ENCODE measurements at places on chromosomes 7 and 10. TPM values are rescaled to one million over a fixed set of nuclear protein-coding genes. Genes with fewer than 3 reads are reported as not detected.

Gene TRPV5
- total RNA-seq = not detected

Gene HYCC1
- total RNA-seq = 15.8 TPM

Gene NSUN5
- total RNA-seq = 76.1 TPM

Gene FGFBP3
- 10.2 TPM for total RNA-seq

Gene PTF1A
- total RNA-seq = not detected

Gene PRSS2
- not detected for total RNA-seq

Gene EPO
- not detected for total RNA-seq

Gene EN2
- total RNA-seq = not detected

Gene ITIH2
- total RNA-seq = not detected

Gene PROSER2
- 0.93 TPM for total RNA-seq

Gene GRID1
- total RNA-seq = not detected

Gene LYZL1
- total RNA-seq = not detected

Gene MARVELD1
- 2.0 TPM for total RNA-seq

Gene TMEM229A
- total RNA-seq = not detected

Gene PRR15
- total RNA-seq = not detected

Gene ZNF503
- total RNA-seq = 0.13 TPM

Gene SYCE1
- 0.99 TPM for total RNA-seq

Gene LRIT1
- not detected for total RNA-seq

Gene PTPRE
- 29.5 TPM for total RNA-seq

Gene NUTM2A
- 0.88 TPM for total RNA-seq

Gene GNAT3
- total RNA-seq = not detected

Gene NACAD
- total RNA-seq = 0.16 TPM

Gene ZNF107
- 33.6 TPM for total RNA-seq

Gene EDRF1
- total RNA-seq = 58.1 TPM

Gene C10orf143
- total RNA-seq = 19.6 TPM

All from naive thymus-derived CD8-positive, alpha-beta T cell (primary cell).